ENCODE measurements at places on chromosomes 11 and 22.

DNA sequence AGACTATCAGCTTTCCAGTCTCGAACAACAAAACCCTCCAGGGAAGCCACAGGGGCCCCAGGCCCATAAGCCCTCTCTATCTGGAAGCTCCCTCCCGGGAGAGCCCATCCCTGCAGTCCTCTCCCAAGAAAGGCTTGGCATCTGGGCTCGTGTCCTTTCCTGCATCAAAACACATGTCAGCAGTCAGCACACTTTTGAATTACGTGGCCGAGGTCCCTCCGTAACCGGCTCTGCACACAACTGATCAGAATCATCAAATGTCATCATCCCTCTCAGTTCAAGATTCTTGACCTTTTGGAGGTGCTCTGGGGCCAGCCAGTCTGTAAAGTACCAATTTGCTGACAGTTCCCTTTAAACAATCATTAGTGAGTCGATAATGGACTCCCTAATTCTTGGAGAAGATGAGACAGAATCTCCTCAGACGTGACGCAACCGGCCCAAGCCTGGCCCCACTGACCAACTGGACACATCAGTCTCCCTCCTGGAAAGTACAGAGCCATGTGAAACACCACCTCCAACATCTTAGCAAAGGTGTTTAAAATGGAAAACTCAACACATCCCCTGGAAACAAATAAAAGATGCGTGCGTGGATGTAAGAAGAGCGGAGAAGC, 33.6 kb downstream of the MAFF start:
- DNase-seq, result no peak

DNA sequence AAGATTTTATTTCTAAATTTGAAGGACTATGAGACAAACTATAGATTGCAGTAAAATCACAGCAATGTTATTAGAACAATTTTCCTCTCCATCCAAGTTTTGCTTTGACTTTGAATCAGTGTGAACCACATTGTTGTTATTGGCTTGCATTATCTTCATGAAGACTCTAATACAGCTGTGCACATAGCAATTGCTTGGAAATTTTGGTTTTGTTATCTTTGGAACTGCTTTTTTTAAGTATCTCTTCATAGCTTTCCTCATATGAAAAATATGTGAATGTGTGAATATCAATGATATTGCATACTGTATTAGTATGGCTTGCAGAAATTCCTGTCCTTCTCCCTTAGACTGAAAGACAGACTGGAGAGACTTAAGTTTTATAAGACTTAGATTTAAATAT, 666.6 kb downstream of the LUZP2 start:
- DNase-seq, result no peak

GRCh38 chr11:35250192-35250591, 111.2 kb downstream of the CD44 start:
- no peak for DNase-seq

- no peak for DNase-seq
Measured at GRCh38 chr11:6556139-6556949, 47.1 kb downstream of the RRP8 start.

DNA sequence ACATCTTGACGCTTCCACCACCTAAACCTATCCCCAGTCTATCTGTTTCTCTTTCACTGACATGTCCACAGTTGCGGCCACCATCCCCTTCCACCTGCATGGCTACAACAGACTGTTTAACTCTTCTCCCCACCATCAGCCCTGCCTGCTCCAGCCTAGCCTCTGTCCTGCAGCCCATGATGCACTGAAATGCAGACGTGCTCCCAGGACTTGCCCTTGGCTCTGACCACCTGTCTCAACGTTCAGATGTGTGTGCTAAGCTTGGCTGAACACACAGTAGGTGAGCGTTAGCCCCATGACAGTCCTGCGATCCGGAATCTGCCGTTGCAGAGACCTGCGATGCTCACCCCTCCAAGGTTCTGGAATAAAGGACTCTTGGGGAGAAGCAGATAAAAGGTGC, 22.7 kb downstream of the CBX7 start:
- DNase-seq, result no peak

- peak; percentile 95 for DNase-seq
Measured at GRCh38 chr22:37563153-37564081, 3.1 kb downstream of the CDC42EP1 start.

- no peak for DNase-seq
Measured at GRCh38 chr11:104324276-104324675, 160.3 kb upstream of the PDGFD start.

DNA sequence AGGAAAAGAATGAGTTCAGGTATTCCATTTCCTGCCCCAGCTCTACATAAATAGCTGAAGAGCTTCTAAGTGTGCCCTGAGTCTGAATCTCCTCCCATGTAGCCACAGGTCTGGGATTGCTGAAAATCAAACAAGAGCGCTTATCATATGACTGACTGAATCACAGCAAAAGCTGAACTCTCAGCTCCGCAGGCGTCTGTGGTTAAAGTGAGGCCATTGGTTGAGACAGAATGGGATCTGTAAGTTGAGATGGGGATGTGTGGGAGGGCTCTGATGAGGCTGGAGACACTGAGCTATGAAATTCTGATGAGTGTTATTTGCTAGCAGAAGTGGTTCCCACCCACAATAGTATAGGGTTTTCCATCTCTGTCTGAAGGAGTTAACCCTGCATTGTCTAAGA, 637.0 kb downstream of the OPCML start:
- DNase-seq, result peak; percentile 8

- no peak for DNase-seq
Measured at GRCh38 chr11:46827995-46828394, 18.1 kb downstream of the CKAP5 start.

DNA sequence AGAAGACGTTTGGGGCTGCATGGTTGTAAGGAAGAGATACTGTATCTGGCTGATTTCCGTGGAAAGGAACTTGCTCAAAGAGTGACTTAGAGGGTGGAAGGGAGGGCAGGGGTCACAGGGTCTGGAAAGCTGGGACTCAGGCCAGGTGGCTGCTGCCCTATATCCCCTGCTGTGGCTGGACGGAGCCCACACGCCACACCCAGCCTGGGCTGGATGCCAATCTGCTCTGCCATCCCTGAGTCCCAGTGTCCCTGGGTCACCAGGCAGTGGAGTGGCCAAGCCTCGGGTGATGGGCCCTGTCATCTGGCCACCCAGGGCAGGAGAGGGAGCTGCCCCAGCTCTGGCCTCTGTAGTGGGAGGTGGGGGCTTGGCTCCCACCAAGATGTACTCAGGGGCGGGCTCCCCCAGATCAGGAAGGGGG, 26.5 kb upstream of the KRTAP5-7 start:
- DNase-seq, result no peak

DNA sequence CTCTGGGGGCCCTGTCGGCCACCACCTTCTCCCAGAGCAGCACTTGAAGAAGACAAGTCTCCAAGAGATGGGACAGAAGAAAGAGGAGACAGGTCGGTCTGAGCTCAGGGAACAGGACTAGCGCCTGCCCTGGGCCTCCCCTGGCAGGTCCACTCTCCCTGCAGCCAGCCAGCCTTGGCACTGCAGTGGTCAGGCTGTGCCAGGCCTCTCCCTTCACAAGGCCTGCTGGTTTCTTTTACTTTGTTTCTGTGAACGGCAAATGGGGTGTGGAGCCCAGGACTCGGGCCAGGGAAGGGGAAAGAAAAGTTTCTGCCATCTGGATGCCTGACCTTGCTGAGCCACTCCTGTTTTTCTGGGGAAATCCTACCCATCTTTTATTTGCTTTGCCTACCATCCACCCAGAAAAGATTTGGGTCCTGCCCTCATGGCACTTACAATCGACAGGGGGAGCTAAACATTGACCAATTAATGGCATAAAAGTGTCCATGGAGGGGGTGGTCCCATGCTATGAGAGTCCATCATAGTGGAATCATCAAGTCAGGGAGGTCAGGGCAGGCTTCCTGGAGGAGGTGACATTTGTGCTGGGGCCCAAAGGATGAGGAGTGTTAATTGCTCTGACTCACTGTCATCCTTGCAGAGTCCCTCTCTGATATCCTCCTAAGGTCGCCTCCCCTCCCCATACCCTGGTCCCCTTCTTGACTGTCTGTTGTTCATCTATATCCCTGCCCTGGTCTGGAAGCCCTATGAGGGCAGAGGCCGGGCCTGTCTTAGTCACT, 65.2 kb downstream of the NFAM1 start:
- DNase-seq, result no peak

DNA sequence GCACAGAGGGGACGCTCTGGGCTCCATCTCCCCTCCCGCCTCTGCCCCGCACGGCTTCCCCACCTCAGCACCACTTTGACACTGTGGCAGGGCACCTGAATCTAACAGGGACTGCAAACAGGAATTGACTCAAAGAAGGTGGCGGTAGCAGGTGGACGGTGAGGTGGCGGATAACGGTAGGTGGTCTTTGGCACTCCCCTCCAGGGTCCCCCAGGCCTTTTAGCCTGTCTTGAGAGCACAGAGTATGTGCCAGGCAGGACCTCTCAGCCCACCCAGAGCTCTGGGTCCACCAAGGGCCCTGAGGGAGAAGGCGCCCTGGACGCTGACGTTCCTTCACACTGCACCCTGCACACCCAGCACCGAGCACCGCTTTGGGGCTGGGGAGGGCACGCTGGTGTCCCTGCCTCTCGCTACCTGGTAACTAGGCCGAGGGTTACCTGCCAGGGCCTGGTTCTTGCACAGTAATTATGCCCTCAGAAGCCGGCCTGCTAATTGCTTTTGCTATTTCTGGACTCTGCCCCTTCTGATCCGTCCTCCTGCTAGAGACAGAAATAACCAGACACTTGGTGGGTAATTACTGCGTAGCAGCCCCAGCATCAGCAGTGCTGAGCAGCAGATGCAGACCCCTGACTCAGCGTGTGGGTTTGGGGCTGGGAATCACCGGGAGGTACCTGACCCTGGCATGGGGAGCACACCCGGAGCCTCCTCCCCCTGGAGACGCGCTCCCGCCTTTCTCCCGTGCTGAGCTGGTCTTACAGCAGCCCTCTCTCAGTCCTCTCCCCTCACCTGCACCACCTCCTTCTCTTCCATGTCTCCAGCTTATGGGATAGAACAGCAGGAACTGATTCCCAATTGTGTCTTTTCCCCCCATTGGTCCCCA, 103.3 kb upstream of the B3GAT1 start:
- DNase-seq, result no peak

- no peak for DNase-seq
Measured at GRCh38 chr11:79241205-79241851, 199.5 kb downstream of the TENM4 start.

GRCh38 chr11:71172680-71173079, 79.7 kb downstream of the SHANK2 start:
- no peak for DNase-seq

GRCh38 chr22:44783581-44783980, 31.2 kb downstream of the ARHGAP8 start:
- no peak for DNase-seq

DNA sequence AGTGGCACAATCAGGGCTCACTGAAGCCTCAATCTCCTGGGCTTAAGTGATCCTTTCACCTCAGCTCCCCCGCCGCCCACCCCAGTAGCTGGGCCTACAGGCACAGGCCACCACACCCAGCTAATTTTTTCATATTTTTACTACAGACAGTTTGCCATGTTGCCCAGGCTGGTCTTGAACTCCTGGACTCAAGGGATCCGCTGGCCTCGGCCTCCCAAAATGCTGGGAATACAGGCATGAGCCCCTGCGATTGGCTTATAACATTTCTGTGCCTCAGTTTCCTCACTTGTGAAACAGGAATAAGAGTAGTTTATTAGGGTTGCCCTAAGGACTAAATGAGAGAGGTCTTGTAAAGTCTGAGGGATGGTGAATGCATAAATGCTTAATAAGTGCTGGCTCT, 1.2 kb downstream of the VSTM5 start:
- no peak for DNase-seq

GRCh38 chr11:112404112-112404511, 143.5 kb upstream of the PLET1 start:
- no peak for DNase-seq

DNA sequence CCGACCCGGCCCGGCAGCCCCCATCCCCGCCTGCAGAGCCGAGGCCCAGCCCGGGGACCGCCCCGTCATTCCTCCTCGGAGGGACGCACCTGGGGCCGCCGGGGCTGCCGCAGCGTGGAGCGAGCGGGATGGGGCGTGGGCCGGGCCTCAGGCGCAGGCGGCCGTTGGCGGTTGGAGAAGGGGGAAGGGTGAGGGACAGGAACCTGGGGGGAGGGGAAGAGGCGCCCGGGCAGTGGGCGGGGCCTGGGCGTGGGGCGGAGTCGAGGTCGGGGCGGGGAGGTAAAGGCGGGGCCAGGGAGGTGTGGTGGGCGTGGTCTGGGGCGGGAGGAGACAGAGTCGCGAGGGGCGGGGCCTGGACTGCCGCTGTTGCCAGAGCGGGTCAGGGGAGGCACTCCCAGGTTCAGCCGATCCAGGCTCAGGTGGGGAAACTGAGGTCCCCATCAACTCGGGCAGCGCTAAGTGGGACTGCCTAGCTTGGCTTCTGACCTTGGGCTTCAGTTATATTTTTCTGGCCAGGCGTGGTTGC, at the start of gene TESMIN:
TSS of gene TESMIN (minus strand) at position 190 of the 526 bp plus-strand sequence. CDS start 860 bp downstream, outside the sequence.
- peak; percentile 98 for DNase-seq

DNA sequence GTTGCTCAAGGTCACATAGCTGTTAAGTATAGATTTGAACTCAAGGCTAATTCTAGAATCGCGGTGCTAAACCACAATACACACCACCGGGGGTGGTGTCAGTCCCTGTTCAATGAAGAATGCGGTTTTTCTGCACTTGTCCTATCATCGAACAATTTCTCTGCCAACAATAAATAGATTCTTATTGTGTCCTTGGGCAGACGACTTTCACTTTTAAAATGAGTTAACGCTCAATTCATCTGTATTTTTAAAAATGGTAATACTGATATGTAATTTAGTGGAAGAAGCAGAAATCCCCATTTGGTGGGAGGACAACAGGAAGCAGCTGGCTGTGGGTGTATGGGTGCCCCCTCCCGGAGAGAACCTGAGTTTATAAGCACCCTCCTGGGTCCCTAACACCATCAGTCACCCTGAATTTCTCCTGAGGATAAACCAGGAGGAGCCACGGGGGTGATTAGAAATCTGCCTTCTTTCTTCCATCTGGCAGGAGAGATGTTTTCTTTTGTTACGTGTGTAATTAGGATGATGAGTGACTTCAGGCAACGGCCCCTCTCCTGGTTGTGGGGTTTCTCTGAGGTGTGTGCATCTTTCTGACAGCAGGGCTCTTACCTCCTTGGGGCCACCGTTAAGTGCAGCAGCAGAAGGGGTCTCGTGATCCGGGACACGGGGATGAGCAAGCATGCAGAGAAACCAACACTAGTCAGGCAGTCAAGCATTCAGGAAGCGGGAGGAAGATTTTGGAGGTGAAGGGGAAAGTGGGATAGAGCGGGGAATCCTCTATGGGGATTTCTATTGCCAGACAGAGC, 87.7 kb downstream of the GRAMD1B start:
- DNase-seq, result no peak

Measured in AG08396 (cell line).